ENCODE measurements at places on chromosomes 12 and 14.

DNA sequence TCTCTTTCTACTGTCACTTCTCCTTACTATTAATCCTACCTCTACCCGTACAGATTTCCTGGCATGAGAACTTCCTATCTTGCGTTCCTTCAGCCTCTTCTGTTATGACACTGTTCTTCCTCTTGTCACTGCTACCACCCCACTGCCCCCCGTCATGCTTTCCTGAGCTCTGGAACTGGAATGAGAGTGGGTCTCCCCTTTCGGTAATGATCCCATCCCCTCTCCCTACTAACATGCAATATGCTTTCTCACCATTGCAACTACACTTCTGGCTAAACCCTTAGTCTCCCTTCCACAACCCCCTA is 4.9 kb upstream of the AP1G2 start:
- DNase-seq, result no peak

DNA sequence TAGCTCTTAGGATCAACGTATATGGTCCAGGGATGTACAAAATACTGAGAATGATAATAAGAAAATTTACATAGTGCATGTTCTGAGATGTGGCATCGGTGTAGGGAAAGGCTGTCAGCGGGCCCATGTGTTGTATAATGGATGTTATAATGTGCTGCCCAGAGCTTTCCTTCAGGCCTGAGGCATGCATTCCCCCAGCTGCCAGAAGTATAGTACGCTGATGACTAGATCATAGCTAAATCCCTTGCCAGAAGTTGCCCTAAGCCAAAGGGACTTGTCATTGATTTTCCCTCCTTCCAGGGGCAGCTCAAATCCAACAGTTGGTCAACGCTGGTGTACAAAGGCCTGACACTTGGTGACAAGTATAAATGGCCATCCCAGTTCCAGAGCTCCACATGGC is 6.5 kb upstream of the OR11G2 start:
- DNase-seq, result no peak

DNA sequence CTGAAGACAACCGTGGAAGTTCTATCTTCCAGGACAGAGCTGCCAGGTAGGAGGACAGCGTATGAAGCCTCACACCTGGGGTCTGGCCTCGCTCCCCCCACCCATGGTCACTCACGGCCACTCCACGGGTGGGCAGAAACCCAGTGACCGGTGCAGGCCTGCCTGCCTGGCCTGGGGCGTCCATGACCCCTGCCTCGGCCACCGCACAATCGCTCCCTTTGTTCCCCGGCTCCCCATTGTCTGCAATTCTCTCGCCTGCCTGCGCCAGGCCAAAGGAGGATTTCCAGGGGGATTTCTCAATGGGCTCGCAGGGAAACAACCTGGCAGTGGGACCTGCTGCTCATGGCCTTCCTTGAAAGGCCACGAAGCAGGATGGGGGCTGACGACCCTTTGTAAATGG is 22.6 kb downstream of the CCDC85C start:
- DNase-seq, result no peak

DNA sequence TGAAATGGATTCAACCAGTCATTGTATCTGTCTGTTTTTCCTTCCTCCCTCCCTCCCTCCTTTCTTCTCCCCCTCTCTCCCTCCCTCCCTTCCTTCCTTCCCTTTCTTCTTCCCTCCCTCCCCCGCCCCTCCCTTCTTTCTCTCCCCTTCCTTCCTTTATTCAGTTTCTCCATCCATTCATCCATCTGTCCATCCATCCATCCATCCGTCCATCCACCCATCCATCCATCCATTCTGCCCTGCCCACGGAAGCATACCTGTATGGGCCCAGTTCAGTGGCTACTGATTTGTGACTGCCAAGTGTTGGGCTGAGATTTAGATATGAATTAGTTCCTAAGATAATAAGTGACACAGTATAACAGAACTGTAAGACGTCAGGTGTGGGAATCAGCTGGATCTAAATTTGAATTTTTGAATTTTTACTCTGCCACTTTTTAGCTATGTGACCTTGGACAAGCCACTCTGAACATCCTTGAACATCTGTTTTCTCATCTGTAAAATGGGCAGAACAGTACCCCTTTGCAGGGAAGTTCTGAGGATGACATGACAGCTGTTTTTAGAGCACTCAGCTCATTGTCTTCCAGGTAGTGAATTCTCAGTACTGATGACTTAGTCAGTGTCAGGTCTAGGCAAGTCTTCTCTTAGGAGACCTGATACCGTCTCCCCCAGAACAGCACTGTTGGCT is 42.9 kb downstream of the CFAP251 start:
- DNase-seq, result no peak

DNA sequence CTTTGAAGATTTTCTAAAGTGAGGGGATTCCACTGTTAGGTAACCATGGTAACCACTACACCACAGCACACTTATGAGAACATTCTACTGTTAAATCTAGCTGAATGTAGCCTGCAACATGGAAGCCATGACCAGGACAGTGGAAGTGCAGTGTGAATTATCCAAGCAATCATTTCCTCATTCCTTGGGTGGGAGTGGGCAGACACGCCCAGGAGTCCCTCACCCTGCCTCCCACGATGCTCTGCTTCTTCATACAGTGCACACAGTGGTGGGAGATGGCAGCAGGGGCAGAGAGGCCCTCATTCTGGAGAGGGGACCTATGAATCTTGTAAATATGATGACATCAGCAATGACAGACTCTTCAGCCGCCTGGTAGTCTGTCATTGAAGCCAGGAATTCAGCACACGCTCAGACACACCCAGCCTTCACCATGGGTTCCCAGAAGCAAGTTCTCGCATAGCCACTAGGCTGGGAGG is 70.1 kb upstream of the HOXC13 start:
- DNase-seq, result no peak

DNA sequence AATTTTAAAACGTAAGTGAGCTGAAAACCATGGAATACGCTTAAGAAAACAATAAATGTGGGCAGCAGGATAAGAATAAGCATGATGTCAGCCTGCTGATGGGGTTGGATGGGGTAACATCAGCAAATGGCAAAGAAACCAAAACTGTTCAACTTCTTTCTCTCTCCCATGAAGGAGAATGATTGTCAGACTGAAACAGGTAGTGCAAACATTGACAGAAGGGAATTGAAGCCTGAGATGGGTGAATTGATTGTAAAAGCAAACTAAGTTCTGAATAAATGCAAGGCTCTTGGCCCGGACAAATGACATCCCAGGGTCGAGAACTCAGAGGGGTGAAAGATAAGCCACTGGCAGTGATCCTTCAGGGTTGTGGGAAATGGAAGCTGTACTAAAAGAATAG is 182.6 kb downstream of the ETV6 start:
- DNase-seq, result no peak

GRCh38 chr12:68521321-68521839 is 89.3 kb upstream of the RAP1B start:
- no peak for DNase-seq

- DNase-seq, result no peak
Measured at GRCh38 chr14:81093651-81094050, 127.1 kb downstream of the GTF2A1 start.

DNA sequence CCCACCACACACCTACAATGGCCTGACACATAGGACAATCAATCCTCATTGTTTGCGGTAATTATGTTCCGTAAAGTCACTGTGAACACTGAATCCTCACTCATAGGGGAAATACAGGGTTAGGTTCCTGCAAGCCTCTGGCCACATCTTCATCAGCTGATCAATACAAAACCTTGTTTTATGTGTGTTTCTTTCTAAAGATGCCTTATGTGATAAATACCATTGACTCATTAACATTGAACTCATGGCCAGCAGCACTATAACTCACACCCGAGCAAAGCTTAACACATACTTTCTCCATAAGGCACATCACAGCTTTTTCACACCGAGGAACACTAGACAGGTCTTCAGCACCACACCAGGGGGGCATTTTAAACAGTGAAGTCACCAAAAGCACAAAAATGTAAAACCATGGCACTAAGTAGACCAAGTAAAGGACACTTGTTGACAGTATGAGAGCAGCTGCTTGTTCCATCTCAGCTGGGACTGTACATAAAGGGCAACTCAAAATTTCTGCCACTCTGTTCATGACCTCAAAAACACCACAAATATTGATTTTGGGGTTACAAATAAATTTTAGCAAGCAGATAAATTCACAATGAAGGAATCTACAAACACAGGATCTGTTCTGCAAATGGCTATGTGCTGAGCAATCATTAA is 60.5 kb downstream of the ESR2 start:
- DNase-seq, result no peak
